ENCODE measurements at places on chromosomes 5 and 9.

DNA sequence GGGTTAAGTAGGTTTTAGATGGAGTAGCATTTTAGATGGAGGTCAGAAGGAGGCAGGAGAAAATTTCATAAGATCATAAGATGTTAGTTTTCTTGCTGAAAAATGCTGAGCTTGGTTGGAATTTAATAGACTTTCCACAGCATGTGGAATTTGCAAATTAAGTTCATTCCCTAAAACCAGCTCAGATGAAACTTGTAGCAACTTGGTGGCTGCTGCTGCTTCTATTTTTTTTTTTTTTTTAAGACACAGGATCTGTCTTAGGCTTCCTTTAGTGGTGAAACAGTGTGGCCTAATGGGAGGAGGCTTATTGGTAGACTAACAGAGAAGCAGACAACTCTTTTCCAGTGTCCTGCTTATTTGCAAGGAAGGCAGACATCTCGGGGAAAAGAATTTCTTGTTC, 154.5 kb downstream of the AOPEP start:
- DNase-seq = no peak

- no peak for DNase-seq
Measured at GRCh38 chr5:92505145-92505544, 1075.9 kb downstream of the NR2F1-AS1 start.

DNA sequence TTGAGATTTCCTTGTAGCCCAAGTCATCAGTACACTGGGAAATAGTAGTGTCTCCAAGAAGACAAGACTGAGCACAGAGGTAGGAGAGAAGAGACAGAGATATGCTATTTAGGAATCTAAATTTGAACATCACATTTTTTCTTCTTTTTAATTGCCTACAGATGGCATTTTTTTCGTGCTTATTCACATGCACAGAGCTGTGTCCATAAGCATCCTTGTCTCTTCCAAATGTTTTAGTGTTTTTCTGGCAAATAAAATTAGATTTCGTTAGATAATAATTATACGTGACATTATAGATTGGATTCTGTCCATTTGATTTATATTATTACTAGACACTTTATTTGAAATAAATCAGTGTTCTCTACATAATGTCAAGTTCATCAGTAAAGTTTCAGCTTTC, 80.9 kb downstream of the PRR16 start:
- no peak for DNase-seq

GRCh38 chr9:21852754-21853153, 50.3 kb downstream of the MTAP start:
- no peak for DNase-seq
